Upper lobe of right lung (tissue), 1 donor: ENCODE measurements at places on chromosomes 5 and 9. TPM values are rescaled to one million over a fixed set of nuclear protein-coding genes. Genes with fewer than 3 reads are reported as not detected.

DNA sequence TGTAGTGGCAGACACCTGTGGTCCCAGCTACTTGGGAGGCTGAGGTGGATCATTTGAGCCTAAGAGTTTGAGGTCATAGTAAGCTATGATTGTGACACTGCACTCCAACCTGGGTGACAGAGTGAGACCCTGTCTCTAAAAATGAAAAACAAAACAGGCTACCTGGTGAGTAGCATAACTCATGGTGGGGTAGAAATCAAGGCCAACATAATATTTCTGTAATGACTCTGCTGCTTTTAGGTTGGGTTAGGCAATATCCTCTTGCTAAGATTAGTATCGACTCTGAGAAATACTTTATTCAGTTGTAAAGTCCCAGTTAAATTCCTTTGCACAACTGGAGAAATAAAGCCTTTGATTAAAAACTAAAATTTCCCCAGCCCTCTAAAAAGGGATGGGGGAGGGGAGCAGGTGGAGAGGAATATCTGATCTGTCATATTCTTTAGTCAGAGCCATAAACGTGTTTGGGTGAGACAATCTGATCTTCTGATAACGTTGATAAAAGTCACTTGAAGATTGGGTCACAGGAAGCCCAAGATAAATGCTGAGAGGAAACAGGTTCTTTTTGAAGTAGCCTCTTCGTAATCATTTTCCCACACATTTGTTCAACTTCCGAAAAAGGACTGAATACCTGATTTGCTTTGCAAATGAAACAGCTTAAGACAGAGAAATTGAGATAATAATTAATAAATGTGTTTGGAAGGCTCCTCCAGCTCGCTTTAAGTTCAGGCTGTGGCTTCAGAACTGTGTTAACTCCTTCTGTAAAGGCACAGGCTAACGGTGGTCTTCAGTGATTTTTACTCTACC lies 14.9 kb downstream of the IL4 start:
- H3K4me3 ChIP-seq: no peak overlapping the region
- DNase-seq: no peak
- no peaks in the 10 kb centered on the region for H3K27me3 ChIP-seq
- H3K27ac ChIP-seq: no peak overlapping the region
- H3K36me3 ChIP-seq: no peaks in the 10 kb centered on the region
- no peaks in the 10 kb centered on the region for H3K4me1 ChIP-seq

SH2D3C gene
- 85.3 TPM for total RNA-seq

DNA sequence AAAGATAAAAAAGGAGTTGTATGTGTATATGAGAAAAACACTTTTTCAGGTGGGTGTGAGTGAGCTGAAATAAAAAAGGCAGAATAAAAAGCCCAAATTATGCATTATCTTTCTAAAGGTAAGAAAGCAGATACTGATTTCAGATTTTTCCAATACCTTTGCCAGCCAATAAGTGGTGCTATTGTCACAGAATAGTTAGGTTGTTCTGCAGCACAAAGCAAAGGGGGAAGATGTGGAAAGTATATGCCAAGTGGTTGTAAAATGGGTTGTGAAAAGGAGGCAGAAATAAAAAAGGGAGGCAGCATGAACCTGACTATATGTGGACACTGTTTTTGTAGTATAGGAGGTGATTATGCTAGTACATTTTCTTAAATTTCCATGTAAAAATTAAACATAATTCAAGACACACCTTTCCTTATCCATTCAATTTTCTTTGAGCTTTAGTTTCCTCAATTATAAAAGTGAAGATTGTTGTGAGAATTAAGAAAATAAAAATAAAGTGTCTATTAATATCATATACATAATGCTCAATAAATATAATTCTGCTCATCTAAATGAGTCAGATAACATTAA lies 106.7 kb downstream of the SMIM15 start:
- no peak for DNase-seq
- no peak overlapping the region for H3K27ac ChIP-seq
- no peak overlapping the region for H3K4me3 ChIP-seq
- no peaks in the 10 kb centered on the region for H3K27me3 ChIP-seq
- H3K4me1 ChIP-seq: no peaks in the 10 kb centered on the region

DNA sequence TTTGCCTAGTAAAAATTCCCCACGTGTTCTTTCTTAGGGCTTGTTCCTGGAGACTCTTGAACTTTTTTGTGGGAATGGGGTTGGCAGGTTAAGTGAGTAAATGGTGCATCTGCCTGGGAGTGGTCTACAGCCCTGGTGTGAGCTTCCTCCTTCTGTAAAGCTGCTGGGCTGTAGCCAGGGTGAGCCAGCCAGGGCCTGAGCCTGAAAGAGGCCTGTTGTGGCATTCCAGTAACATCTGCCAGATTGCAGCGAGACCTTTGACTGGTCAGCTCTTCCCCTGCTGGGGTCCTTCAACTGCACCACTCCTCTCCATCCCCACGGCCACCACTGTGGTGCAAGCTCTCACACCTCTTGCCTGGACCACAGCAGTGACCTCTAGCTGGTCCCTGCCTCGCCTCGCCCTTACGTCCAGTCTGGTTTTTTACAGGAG lies 47.5 kb downstream of the SLC22A5 start:
- H3K27ac ChIP-seq: peak overlapping the region; percentile 59
- DNase-seq: no peak
- H3K36me3 ChIP-seq: peaks cover 4% of the 10 kb centered on the region

DNA sequence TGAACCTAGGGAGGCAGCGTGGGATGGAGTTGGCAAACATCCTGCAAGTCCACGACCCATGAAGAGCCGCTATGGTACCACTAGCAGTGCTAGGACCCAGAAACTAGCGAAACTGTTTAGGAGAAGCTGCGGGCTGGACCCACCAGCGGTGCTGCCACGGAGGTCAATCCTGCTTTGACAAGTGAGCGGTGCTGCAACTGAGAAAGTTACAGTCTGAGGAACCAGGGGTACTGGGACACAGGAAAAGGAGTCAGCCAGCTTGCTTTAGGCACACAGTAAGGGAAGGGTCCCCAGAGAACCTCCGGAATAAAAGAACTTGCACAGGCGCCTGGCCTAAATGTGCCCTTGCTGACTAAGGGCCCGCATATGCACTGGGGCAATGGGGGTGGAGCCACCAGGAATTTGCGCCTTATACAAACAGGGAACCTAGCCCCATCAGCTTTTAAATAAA lies 23.6 kb upstream of the ANXA2R start:
- no peak for DNase-seq

GRCh38 chr9:128321879-128322403 lies 306 bp downstream of the TRUB2 start:
- no peaks in the 10 kb centered on the region for H3K27me3 ChIP-seq
- H3K4me3 ChIP-seq: peak overlapping the region; percentile 73
- H3K36me3 ChIP-seq: peaks cover 28% of the 10 kb centered on the region
- H3K4me1 ChIP-seq: peaks cover 18% of the 10 kb centered on the region
- DNase-seq: no peak

GRCh38 chr5:126972062-126972895 lies 58.1 kb downstream of the MARCHF3 start:
- H3K4me1 ChIP-seq: peaks cover 27% of the 10 kb centered on the region
- peak overlapping the region; percentile 56 for H3K27ac ChIP-seq
- no peak overlapping the region for H3K4me3 ChIP-seq
- DNase-seq: no peak
- H3K36me3 ChIP-seq: no peaks in the 10 kb centered on the region

ANGPTL2 gene
- 19.4 TPM for total RNA-seq

DNA sequence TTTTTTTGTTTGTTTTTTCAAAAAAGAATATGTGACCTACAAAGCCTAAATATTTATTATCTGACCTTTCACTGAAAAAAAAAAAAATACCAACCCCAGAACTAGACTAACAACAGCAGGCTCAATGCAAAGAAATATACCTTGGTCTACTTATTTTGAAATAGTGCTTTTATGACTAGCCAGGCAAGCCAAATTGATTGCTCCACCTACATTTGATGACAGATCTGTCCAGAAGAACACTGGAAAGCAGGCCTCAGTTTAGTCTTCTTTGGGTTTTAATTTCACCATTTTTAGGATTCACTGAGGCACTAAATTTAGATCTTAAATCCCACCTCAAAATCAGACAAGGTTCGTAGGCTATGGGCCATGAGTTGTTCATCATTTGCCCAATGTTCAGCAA lies 97.3 kb downstream of the PLPP1 start:
- no peaks in the 10 kb centered on the region for H3K27me3 ChIP-seq
- DNase-seq: no peak
- peaks cover 10% of the 10 kb centered on the region for H3K36me3 ChIP-seq
- no peak overlapping the region for H3K4me3 ChIP-seq

AQP7 gene
- 2.4 TPM for total RNA-seq

SARDH gene
- total RNA-seq: 6.8 TPM

IARS1 gene
- 83.9 TPM for total RNA-seq

DNA sequence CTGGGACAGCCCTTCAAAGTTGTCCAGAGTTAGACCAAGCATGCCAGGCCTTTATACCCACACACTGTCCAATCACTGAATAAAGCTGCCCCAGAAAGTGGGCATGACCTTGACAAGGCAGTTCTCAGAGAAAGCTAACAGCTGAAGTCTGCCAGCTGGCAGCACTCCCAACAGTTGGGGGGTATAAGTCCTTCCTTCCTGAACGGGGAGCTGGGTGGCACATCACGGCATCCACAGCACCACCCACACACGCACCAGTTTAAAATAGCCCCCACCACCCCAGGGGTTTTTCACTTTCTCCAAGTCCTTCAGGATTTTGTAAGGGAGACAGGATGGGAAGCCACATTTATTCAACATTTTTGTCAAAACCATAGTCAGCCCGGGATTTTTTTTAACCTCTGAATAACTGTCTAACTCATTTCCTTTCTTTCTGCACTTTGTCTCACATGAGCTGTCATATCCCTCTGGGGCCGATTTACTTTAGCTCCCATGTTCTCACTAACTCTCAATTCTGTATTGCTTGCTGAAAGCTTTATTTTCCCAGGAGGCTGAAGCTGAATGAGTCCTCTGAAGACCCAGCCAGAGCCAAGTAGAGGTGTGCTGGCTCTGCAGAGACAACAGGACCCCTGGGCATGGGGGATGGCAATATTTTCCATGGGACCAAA lies 15.4 kb downstream of the FAM81B start:
- no peak overlapping the region for H3K27ac ChIP-seq
- H3K36me3 ChIP-seq: no peaks in the 10 kb centered on the region
- H3K4me3 ChIP-seq: no peak overlapping the region
- H3K27me3 ChIP-seq: no peaks in the 10 kb centered on the region
- DNase-seq: no peak

- no peaks in the 10 kb centered on the region for H3K36me3 ChIP-seq
- no peak for DNase-seq
- no peaks in the 10 kb centered on the region for H3K27me3 ChIP-seq
These were observed 71.5 kb downstream of the SLIT3 start for GRCh38 chr5:169229342-169229892.

SPATA6L gene
- total RNA-seq: 12.6 TPM

- H3K4me1 ChIP-seq: no peaks in the 10 kb centered on the region
- no peaks in the 10 kb centered on the region for H3K27me3 ChIP-seq
- DNase-seq: no peak
- no peaks in the 10 kb centered on the region for H3K36me3 ChIP-seq
- H3K27ac ChIP-seq: no peak overlapping the region
These were observed 61.3 kb downstream of the S1PR3 start for GRCh38 chr9:89052470-89053097.

DNA sequence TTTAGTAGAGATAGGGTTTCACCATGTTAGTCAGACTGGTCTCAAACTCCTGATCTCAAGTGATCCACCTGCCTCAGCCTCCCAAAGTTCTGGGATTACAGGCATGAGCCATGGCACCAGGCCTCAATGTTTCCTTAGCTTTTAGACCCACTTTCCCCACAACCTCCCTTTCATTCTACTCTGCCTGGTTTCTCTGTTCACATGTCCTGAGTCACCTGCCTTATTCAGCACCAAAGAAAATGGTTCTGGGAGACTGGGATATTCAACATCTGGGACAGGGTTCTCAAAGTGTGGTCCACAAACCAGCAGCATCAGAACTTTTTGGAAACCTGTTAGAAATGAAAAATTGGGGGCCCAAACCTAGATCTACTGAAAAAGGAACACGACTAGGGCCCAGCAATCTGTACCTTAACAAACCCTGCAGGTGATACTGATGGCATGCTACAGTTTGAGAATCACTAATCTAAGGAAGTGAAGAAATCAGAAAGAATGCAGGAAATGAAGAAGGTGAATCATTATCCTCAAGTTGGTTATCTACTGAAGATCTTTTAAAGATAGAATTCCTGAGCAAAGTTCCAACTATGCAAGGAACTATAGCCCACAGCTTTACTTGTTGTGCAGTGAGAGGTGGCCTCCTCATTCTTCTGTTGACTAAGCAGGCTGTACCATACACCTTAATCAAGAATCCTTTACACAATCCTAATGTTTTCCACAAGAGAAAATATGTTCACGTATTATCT lies 51.8 kb upstream of the CTNNAL1 start:
- DNase-seq: no peak
- H3K4me1 ChIP-seq: peaks cover 6% of the 10 kb centered on the region
- no peak overlapping the region for H3K27ac ChIP-seq
- H3K4me3 ChIP-seq: no peak overlapping the region
- H3K36me3 ChIP-seq: peaks cover 86% of the 10 kb centered on the region

- no peaks in the 10 kb centered on the region for H3K36me3 ChIP-seq
- H3K27ac ChIP-seq: no peak overlapping the region
- H3K27me3 ChIP-seq: no peaks in the 10 kb centered on the region
- no peaks in the 10 kb centered on the region for H3K4me1 ChIP-seq
- no peak for DNase-seq
- no peak overlapping the region for H3K4me3 ChIP-seq
These were observed 719.4 kb downstream of the MAT2B start for GRCh38 chr5:164224772-164225171.

DNA sequence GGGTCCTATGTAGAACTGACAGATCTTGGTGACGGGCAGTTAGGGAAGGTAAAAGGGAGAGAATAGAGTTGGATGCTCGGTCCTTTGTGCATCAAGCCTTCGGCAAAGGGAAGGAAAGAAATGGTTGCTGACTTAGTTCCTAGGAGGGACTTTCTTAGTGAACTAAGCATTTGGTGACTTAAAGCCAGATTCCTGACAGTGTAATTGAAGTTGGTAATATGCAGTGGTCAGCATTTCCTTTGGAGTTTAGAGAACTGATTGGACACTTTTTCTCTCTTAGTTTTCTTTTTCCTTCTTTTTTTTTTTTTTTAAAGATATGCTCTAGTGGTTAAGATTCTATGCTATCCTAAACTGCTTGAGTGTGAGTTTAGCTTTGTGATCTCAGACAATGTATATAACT lies 2.3 kb downstream of the CLTA start:
- H3K4me1 ChIP-seq: peaks cover 47% of the 10 kb centered on the region
- H3K27ac ChIP-seq: no peak overlapping the region
- DNase-seq: no peak
- peak overlapping the region; percentile 97 for H3K4me3 ChIP-seq
- H3K27me3 ChIP-seq: no peaks in the 10 kb centered on the region

OTP gene
- not detected for total RNA-seq

GRCh38 chr9:77881111-77881510 lies 150.5 kb downstream of the GNAQ start:
- H3K36me3 ChIP-seq: no peaks in the 10 kb centered on the region
- H3K27me3 ChIP-seq: no peaks in the 10 kb centered on the region
- H3K4me1 ChIP-seq: peaks cover 30% of the 10 kb centered on the region
- H3K27ac ChIP-seq: no peak overlapping the region
- no peak overlapping the region for H3K4me3 ChIP-seq
- DNase-seq: no peak

DBN1 gene
- 34.6 TPM for total RNA-seq

GRIA1 gene
- total RNA-seq: 21.9 TPM

PPP2CA gene
- total RNA-seq: 108 TPM
